Activated naive CD4-positive, alpha-beta T cell treated with anti-CD3 and anti-CD28 coated beads, Interleukin-2, amount 50 U/mL, for 72 hours (primary cell): ENCODE measurements at places on chromosomes 1 and 21.

- no peak for DNase-seq
Observed at GRCh38 chr1:235510823-235511222, 6.6 kb upstream of the B3GALNT2 start.

- no peak for DNase-seq
Observed at GRCh38 chr1:239107676-239108075, 278.7 kb upstream of the CHRM3 start.

- no peak for DNase-seq
Observed at GRCh38 chr1:173861731-173862145, 6.1 kb downstream of the GAS5 start.

GRCh38 chr1:154521695-154522094 lies 19.5 kb upstream of the SHE start:
- no peak for DNase-seq

- no peak for DNase-seq
Observed at GRCh38 chr1:44587796-44588460, 86.4 kb downstream of the TMEM53 start.

GRCh38 chr1:190908246-190908645 lies 430.6 kb upstream of the BRINP3 start:
- no peak for DNase-seq

GRCh38 chr1:171606402-171606941 lies 15.6 kb upstream of the MYOCOS start:
- no peak for DNase-seq

GRCh38 chr1:223212441-223212840 lies 69.4 kb upstream of the TLR5 start:
- DNase-seq: no peak

GRCh38 chr1:67401443-67401842 lies 28.8 kb downstream of the SERBP1 start:
- no peak for DNase-seq

DNA sequence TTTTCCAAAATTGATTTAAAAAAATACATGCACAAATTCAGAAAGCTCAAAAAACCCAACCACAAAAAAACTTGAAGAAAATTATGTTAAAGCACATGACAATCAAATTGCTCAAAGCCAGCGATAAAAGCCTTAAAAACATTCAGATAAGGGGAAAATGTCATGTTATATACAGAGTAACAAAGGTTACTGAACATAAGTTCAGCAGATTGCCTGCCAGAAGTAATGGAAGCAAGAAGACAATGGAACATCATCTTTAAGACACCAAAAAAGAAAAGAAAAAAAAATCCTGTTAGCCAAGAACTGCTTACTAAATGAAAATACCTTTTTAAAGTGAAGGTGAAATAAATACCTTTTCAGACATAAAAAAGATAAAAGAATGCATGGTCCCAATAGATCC lies 147.2 kb upstream of the SGIP1 start:
- no peak for DNase-seq

- DNase-seq: no peak
Observed at GRCh38 chr1:193014400-193014799, 44.8 kb downstream of the UCHL5 start.

DNA sequence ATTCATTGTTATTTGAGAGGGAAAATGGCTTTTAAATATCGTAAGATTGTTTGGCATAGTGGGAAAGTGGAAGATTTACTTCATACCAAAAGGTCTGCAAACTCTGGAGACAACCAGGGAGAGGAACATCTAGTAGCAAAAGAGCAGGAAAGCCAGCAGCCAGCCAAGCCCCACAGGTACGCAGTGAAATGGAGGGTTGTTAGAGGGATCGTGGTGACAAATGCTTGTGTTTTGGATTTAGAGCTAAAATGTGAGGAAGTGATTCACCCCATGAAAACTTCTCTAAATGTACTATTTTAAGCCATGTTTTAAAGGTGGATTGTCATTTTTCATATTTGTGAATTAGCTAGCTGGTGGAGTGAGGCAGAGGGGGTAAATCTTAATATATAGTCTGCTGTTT lies 69.3 kb downstream of the RPS6KC1 start:
- DNase-seq: no peak

GRCh38 chr1:41528726-41529605 lies 44.5 kb upstream of the EDN2 start:
- DNase-seq: peak; percentile 9

- DNase-seq: no peak
Observed at GRCh38 chr1:147225193-147225730, at the start of gene FMO5. Gene FMO5 (minus strand): TSS chr1:147225339. CDS start chr1:147225029, 310 bp downstream.

GRCh38 chr1:99645699-99646531 lies at the start of gene PALMD:
Gene PALMD (plus strand): TSS chr1:99646113. CDS start chr1:99646318, 205 bp downstream.
- no peak for DNase-seq

GRCh38 chr1:178844436-178844835 lies 26.4 kb downstream of the ANGPTL1 start:
- DNase-seq: no peak

DNA sequence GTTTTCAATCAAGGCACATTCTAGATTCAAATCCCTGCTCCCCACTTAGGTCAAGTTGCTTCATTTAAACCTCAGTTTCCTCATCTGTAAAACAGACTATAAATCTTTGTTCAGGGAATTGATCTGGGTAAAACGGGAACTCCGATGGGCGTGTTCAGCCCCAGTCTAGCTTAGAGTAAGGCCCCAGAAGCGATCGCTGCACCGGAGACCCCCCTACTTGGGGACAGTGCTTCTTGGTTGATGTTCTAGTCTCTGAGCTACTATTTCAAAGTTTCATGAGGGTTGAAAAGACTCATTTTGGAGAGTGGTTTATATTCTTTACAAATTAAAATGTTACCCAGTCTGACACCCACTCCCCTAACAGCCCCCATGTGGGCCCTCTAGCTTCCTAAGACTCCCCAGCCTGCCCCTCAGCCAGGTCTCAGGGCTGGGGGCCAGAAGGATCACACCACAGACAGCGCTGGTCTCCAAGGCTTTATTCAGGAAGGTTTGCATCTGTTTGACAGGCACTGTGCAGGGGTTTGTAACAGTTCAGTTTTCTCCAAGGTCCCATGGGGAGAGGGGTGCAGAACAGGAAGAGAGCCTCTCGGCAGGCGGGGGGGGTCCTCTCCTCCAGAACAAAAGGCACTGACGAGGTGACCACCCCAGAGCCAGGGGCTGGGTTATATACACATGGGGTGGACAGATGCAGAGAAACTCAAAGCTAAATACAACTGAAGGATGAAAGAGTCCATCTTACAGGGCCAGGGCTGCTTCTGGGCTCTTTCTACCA lies 82.9 kb downstream of the STUM start:
- no peak for DNase-seq

DNA sequence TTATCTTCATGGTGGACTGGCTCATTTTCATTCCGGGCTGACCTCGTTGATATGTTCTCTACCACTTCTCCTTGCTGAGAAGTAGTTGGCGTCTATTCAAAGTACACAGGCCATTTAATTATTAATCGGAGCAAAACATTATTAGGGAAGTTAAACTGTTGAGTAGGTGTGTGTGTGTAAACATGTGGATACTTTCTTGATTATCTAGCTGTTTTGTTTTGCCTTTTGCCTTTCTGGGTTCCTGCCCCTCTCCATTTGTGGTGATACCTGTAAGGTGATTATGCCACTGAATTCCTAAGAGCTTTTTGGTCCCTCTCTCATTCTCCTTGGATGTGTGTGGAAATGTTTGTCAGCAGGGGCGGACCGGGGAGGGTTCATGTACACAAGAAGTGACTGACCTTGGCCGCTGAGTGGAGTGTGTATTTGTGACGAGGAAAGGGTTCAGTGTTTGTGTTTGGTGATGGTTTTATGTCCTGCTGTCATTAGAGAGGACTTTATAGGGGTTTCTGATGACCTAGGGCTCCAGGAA lies 56.6 kb upstream of the PPP2R5A start:
- DNase-seq: no peak

GRCh38 chr1:151721788-151722510 lies 627 bp downstream of the RIIAD1 start:
- DNase-seq: no peak

- DNase-seq: no peak
Observed at GRCh38 chr1:23742670-23743286, 493 bp upstream of the ELOA start.
